Head of caudate nucleus (tissue), 42 donors: ENCODE measurements at places on chromosomes 7 and 10.

GRCh38 chr7:25098096-25099046 lies 26.7 kb downstream of the CYCS start:
- DNase-seq, result peak; percentile 44

DNA sequence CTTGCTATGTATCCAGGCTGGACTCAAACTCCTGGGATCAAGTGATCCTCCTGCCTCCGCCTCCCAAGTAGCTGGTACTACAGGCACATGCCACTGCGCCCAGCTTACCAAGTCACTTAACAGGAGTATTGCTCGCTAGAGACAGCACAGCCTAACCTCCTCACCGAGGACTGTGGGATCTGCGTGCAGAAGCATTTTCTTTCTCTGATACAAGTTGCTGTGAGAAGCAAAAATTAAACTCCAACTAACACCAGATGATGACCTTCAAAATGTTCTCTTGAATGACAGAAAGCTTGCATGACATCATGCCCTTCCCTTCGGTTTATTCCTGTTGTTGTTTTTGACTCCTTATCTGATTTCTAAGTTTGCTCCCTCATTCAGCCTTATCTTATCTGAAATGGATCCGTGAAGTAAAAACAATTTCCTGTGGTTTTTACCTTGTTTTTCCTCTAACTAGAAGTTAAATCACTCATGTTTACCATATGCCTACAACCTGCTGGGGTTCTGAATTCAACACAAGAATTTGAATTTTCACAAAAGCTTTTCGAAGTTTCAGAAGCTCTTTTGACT lies 94.4 kb upstream of the KIF5B start:
- DNase-seq, result no peak

DNA sequence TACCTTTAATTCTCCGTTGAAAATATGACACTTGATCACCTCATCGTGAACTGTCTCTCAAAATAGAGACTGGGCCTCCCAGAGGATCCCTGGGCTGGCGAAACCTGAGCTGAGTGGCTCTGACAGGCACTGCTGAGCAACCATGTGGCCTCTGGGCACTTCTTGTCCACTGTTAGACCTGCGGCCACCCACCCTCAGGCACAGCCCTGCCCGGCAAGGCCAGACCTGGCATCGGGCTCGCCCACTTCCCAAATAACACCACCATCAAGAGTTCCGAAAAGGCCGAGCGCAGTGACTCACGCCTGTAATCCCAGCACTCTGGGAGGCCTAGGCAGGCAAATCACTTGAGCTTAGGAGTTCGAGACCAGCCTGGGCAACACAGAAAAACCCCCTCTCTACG lies 82.5 kb downstream of the COBL start:
- DNase-seq, result no peak

GRCh38 chr7:97174303-97174702 lies 56.8 kb downstream of the SDHAF3 start:
- no peak for DNase-seq

DNA sequence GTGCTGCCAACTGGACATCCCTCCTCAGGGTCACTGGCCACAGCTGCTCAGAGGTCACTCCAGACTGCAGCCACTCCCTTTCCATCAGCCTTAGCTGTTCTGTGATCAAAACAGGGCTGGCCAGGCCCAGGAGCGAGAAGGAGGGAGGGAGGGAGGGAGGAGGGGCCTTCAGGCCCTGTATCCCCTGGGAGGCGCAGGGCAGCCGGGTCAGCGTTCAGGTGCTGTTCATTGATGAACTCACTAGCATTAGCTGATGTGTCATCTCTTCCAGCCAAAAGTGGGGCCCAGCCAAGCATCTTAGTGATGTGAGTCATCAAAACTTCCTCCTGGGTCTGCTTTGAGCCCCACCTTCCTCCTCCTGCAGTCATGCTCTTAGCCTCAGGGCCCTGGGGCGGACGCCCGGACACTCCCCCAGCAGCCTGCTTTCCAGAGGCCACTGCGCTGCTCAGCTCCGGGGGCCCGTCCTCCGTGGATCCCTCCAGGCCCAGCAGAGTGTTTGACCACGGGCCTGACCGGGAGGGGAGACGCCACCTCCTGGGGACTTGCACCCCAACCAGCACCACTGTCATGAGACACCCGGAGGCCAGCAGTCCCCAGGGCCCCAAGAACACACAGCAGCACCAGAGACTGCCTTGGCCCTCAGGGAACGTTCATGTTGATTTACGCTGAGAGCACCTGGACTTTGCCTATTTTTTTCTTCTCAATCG lies 149.2 kb downstream of the PRKAG2 start:
- no peak for DNase-seq

GRCh38 chr10:121152033-121152432 lies 300.9 kb downstream of the WDR11 start:
- no peak for DNase-seq

DNA sequence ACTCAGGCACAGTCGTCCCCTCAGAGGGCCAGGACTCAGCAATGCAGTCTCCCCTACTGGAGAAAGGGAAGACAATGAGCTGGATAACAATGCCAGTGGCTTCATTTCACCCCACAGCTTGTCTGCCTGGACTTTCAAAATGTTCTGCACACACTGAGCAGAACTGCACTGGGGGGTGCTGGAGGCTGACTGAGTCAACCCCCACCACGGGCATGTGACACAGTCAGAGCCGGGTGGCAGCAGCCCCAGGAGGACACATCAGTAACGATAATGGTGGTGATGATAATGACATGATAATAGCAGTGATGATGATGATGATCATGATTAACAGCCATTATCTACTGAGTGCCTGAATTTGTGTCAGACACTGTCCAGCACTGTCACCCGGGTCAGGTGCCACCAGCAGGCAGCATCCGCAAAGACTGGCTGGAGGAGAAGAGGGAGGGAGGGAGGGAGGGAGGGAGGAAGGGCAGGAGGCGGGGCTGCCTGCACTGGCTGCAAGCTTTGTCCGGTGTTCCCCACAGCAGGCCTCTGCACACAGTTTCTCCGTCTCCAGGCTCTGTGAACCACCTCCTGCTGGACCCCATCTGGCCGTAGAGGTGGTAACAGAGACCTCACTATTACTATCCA lies 67.4 kb downstream of the PLXNA4 start:
- DNase-seq, result no peak

DNA sequence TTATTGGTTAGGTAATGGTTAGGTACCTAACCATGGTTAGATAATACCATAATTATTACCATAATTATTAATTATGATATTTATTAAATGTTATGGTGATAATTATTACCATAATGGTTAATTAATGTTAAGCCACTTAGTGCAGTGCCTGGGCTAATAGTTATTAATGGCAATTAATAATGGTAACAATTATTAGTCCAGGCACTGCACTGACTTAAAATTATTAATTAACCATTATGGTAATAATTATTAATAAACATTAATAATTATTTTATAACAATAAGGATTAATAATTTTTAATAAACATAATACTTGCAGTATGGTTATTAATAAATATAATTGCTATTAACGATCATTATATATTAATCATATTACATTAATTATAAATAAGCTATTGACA lies 604.0 kb downstream of the CALN1 start:
- no peak for DNase-seq
